ENCODE measurements at places on chromosomes 2 and 18. TPM values are rescaled to one million over a fixed set of nuclear protein-coding genes. Genes with fewer than 3 reads are reported as not detected.

Gene LRRC30
- total RNA-seq = not detected

Gene GKN2
- not detected for total RNA-seq

Gene BUB1
- 77.1 TPM for total RNA-seq

Gene HJURP
- 45.6 TPM for total RNA-seq

GRCh38 chr2:46062637-46063412, 234.4 kb upstream of the EPAS1 start:
- no peak for DNase-seq

GRCh38 chr2:112791693-112792230, 7.5 kb upstream of the IL1A start:
- no peak for DNase-seq

- DNase-seq = no peak
These were observed 52.9 kb upstream of the APCDD1 start for GRCh38 chr18:10401521-10401920.

- no peak for DNase-seq
These were observed 176.6 kb upstream of the TACR1 start for GRCh38 chr2:75375646-75376582.

DNA sequence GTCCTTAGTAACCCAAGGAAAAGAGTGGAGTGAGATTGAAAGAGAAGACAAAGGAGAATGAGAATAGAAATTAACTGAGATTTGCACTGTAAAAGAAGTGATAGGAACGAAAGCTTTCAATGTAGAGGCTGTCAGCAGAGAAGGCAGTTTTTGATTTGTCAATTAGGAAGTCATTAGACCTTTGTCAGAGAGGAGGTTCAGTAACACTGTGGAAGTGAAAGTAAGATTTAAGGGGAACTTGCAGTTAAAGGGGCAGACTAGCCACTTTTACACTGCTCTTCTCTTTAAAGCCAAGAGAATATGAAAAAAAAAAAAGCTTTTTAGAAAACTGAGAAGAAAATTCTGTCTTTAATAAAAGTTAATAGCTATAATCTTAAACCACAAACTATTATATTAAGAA, 11.5 kb upstream of the KYNU start:
- no peak for DNase-seq

Measured in GM12878 (cell line).